ENCODE measurements at places on chromosomes 1 and 21.

- ATAC-seq: no peak
Observed at GRCh38 chr1:244224487-244225430, 173.7 kb downstream of the ZBTB18 start.

GRCh38 chr1:223136086-223136485, 7.0 kb downstream of the TLR5 start:
- ATAC-seq: no peak

- peak; percentile 58 for ATAC-seq
Observed at GRCh38 chr1:42936309-42937078, 22.2 kb downstream of the SLC2A1 start.

DNA sequence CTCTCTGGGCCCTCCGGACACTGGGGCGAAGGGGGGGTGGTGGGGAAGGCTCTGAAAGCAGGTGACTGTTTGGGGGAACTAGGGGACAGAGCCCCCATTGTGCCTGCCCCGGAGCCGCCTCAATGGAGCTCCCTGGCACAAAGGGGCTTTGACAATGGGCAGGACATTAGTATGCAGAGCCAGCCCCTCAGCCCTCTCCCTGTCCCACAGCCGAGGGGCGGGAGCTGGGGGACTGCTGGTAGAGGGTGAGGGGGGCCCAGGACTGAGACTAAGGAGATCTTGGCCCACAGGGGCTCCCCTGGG, 7.8 kb downstream of the KCNJ10 start:
- no peak for ATAC-seq

GRCh38 chr1:1398677-1399186, 403 bp downstream of the CCNL2 start:
- ATAC-seq: peak; percentile 1

- peak; percentile 19 for ATAC-seq
Observed at GRCh38 chr1:87132284-87132870, 196.3 kb upstream of the LMO4 start.

GRCh38 chr1:109322974-109323373, 16.2 kb upstream of the MYBPHL start:
- no peak for ATAC-seq

- ATAC-seq: no peak
Observed at GRCh38 chr1:61285371-61285885, 203.1 kb downstream of the NFIA start.

GRCh38 chr1:34412598-34413370, 236.1 kb downstream of the C1orf94 start:
- ATAC-seq: no peak

- no peak for ATAC-seq
Observed at GRCh38 chr1:227920896-227921295, 26.8 kb downstream of the WNT9A start.

DNA sequence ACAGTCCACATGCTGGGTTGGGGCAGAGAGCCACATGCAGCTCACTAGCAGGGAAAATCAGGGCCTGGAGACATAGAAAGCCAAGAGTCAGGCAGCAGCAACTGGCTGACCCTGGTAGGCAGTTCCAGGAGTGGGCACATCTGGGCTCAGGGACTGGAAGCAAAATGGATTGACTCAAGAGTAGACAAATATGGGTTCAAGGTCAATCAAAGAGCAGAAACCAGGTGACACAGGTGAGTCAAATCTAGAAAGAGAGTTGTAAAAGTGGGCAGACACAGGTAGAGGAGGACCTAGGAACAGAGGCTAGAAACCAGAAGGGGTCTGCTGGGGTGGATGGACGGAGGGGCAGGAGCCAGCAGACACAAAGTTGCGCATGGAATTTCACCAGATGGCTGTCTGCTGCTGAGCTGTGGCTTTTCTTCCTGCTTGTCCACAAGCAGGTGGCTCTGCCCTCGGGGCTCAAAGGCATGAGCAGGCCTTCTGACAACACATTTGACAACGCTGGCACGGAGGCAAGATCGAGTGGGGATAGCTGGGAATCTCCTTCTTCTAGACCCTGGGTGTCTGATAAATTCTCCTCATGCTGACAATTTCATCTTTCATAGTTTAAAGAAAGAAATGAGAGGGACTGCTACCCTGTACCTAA, 40.8 kb upstream of the IGSF3 start:
- ATAC-seq: no peak

DNA sequence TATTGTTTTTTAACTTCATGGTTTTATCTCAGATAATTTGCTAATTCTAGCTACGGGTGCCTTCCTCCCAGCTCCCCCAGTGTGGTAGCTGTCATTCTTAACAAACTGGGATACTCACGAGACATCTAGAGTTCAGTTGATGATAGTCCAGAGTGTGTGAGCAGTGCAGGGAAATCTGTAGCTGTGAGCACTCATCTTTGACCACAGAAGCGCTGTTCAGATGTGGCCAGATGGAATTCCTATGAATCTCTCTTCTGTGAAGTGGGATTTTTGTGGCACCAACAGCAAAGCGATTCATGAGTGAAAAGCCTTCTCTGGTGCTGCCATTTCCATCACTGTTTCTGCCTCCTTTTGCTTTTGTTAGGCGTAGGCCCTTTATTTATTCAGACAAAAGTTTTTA, 125.1 kb downstream of the NFIA start:
- no peak for ATAC-seq

DNA sequence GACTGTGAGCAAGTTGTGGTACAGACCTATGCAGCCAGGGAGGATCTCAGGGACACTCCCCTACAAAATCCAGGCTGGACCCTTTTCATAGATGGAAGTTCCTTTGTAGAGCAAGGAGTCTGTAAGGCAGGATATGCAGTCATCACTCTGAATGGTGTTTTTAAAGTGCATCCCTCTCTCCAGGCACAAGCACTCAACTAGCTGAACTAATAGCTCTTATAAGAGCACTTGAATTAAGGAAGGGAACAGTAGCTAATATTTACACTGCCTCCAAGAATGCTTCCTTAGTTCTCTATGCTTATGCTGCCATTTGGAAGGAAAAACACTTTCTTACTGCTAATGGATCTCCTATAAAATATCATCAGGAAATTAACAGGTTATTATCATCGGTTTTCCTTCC, 27.0 kb upstream of the SMYD3 start:
- no peak for ATAC-seq

DNA sequence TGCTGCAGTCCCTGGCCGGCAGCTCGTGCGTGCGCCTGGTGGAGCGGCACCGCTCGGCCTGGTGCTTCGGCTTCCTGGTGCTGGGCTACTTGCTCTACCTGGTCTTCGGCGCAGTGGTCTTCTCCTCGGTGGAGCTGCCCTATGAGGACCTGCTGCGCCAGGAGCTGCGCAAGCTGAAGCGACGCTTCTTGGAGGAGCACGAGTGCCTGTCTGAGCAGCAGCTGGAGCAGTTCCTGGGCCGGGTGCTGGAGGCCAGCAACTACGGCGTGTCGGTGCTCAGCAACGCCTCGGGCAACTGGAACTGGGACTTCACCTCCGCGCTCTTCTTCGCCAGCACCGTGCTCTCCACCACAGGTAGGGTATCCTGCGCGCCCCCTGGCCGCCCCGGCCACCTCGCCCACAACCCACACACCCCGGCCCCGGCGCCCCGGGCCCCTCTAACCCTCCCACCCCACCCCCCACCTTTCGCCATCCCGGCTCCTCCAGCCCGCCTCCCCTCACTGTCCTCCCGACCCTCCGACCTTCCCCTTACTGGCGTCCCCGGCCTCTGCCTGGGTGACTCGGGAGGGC, 352 bp downstream of the KCNK1 start:
- ATAC-seq: peak; percentile 22

DNA sequence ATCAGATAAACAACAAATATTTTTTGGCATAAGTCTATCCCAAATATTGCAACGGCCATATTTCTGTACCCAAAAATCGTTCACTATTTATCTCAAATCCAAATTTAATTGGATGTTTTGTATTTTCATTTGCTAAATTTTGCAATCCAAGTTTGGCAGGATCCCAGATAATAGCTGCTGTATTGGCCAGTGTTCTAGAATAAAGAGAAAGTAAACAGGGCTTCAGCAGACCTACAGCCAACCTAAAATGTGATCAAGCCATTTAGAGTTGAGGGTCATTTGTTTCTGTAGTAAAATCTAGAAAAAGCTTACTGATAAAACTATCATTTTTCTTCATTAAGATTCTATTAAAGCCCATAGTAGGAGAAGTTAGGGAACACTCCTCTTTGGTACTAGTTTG, 506.6 kb upstream of the PTBP2 start:
- ATAC-seq: no peak

DNA sequence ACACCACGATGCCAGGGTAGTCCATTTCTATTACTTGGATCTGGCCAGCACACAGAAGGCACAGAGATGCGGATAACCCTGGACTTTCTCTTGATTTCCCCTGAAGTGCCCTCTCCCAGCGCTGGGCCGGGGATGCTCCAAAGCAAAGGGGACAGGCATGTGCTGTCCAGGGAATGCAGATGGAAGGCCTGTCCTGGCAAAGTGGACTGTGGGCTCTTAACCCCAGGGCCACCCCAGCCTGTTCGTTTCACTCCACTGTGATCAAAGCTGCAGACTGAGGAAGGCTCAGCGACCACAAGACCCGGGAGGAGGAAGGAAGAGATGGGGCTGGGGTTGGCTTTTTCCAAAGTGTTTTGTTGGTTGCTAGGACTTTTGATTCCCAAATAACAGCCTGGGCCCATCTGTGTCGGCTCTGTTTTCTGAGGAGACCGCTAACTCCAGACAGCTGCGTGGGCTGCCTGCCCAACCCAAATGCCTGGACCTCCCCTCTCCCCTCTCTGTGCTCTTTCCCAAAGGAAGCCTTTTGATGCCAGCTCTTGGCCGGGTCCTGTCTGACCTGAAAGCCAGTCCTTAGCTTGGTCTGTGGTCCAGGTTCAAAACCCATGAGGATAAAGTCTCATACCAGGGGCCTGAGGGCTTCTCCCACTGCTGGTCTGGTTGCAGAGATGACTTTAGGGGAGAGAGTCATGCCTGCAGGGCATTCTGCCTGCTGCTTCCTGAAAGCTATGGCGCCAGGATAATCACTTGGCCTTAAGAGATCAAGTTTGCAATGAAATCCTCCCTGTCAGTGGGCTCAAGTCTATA, 119.6 kb upstream of the CD34 start:
- no peak for ATAC-seq

- ATAC-seq: peak; percentile 69
Observed at GRCh38 chr21:36909423-36909822, 57.0 kb downstream of the HLCS start.

DNA sequence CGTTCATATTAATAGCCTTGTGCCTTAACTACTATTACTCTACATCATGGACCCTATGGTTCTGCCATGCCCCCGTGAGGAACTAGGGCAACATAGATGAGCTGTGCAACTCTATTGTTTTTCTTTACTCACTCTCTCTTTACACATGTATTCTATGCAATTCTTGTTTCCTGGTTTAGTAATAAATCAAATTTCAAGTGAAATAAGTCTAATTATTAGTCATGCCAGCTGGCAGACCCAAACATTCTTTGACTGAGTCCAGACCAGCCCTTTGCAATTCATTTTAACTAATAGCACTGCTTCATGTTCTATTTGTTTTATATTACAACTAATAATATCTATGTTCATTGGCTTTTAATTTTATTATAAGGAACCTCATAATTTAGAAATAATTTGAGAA, 789.3 kb upstream of the ADAMTS5 start:
- no peak for ATAC-seq

DNA sequence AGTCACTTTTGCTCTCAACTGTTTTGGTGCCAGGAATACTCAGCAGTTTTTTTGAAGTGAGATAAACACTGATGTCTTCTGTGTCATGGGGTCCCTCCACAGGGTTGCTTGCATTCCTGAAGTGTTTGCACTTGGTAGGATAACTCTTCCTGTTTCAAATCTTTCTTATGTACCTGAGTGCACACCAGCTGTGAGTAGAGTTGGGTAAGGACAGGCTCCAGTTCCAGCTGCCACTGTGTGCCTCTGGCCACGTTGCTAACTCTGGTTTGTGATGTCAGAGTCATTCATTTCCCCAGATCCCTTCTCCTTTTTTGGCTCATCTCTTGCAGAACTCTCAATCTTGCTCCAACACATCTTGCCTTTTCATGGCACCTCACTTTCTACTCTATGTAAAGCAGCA, 356.3 kb upstream of the B3GALT2 start:
- ATAC-seq: no peak

GRCh38 chr1:168513656-168514404, 30.0 kb downstream of the XCL2 start:
- ATAC-seq: no peak

DNA sequence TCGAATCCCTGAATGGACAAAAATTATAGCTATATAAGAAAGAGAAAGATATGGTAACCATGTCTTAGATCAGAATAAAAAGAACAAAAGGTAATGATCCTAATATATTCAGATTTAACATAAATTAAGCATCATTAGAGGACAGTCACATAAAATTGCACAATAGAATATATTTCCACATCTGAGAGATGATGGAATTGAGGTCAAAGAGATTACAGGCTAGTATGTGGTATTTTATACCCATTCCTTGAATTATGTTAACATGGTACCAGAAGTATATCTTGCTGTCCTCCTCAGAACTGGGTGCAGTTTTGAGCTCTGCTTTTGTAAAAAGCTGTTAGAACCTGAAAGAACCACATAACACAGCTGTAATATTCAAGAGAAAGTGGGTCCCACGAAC, 245.6 kb upstream of the HOOK1 start:
- ATAC-seq: no peak

GRCh38 chr1:24162201-24162600, 19.3 kb upstream of the IL22RA1 start:
- no peak for ATAC-seq

DNA sequence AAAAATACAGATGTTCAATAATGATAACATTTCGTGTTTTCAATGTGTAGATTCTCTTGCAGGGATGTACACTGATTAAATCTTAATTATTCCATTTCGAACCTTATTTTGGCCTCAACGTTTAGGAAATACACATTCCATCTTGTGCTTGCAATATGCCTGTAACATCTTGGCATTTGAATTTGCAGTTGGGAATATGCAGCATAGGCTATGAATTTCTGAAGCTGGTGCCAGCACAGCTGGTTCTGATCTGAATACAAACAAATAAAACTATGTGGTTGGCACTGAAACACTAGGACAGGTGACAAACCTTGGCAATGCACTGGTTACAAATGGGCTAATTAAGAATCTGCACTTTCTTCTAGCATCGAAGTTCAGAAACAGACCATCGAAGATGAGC, 108.4 kb downstream of the ERG start:
- no peak for ATAC-seq

- no peak for ATAC-seq
Observed at GRCh38 chr1:179440971-179441370, 75.2 kb downstream of the AXDND1 start.

DNA sequence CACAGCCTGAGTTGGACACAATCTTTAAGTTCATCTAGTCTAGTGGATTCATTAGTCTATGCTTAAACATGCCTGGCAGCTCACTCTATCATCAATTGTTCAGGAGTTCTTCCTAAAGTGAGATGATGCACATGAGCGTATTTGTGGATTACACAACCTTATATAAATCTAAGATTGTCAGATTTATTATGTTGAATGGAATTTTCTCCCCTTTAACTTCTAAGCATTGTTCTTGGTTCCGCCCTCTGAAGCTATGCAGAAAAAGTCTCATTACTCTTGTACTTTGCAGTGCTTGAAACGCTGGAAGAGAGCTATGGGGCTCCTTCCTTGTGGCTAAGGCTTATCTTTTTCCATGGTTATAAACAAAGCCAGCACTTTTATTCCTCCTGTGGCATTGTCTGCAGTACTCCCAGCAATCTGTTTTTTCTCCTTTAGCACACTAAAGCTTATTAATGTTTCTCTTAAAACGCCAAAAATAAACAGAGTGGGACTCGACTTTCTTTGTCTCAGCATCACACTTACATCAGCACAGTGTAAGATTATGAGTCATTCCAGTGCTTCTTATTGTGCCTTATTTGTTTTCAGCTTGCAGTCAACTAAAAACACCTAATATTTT, 316.8 kb upstream of the CAMK1G start:
- no peak for ATAC-seq

- no peak for ATAC-seq
Observed at GRCh38 chr1:245835386-245835785, 671.7 kb downstream of the SMYD3 start.
